ENCODE measurements at places on chromosomes 5 and 9. TPM values are rescaled to one million over a fixed set of nuclear protein-coding genes. Genes with fewer than 3 reads are reported as not detected.

TYRP1 gene
- 0.23 TPM for polyA plus RNA-seq

CFAP77 gene
- not detected for polyA plus RNA-seq

ALDOB gene
- polyA plus RNA-seq: 593 TPM

- H3K4me1 ChIP-seq: no peaks in the 10 kb centered on the region
- H3K27ac ChIP-seq: no peak overlapping the region
- no peak for DNase-seq
- H3K4me3 ChIP-seq: no peak overlapping the region
Observed at GRCh38 chr5:3607541-3608181, 12.0 kb downstream of the IRX1 start.

GRCh38 chr5:93956006-93956405 lies 214.6 kb upstream of the POU5F2 start:
- H3K36me3 ChIP-seq: no peaks in the 10 kb centered on the region
- no peaks in the 10 kb centered on the region for H3K27me3 ChIP-seq
- H3K4me1 ChIP-seq: no peaks in the 10 kb centered on the region
- no peak overlapping the region for H3K4me3 ChIP-seq

GRCh38 chr5:180802325-180803180 lies at the start of gene MGAT1:
MGAT1 (minus strand) TSS chr5:180802806; CDS start chr5:180792971, 9,835 bp downstream.
- no peaks in the 10 kb centered on the region for H3K27me3 ChIP-seq
- peak within 1 kb of the TSS; percentile 69 for H3K4me3 ChIP-seq
- DNase-seq: peak; percentile 89
- H3K27ac ChIP-seq: peak within 1 kb of the TSS; percentile 94

GRCh38 chr5:12214267-12215015 lies 310.2 kb upstream of the CTNND2 start:
- no peaks in the 10 kb centered on the region for H3K4me1 ChIP-seq
- no peaks in the 10 kb centered on the region for H3K36me3 ChIP-seq
- no peak overlapping the region for H3K4me3 ChIP-seq
- no peaks in the 10 kb centered on the region for H3K27me3 ChIP-seq

All from pancreas (tissue), 10 donors.